ENCODE measurements at places on chromosomes 6 and 20. TPM values are rescaled to one million over a fixed set of nuclear protein-coding genes. Genes with fewer than 3 reads are reported as not detected.

DNA sequence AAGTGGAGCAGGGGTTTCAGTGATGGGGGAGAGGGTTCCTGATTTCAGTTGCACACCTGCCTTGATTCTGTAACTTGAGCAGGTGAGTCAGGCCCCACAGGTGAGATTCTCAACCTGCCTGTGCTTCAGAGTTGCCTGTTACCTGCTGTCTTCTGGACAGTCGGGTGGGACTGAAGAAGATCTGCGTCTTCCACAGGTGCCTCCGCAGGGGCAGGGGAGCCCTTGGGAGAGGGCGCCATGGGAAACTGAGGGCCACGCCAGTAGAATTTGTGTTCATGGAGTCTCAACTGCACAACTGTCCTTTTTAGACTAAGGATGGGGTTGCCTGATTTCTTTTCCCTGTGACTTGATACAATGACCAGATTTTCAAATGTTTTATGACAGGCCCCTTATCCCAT, 5.2 kb downstream of the UNC93A start:
- peaks cover 3% of the 10 kb centered on the region for H3K36me3 ChIP-seq
- H3K4me3 ChIP-seq: no peak overlapping the region
- peaks cover 23% of the 10 kb centered on the region for H3K27me3 ChIP-seq
- DNase-seq: no peak
- no peak overlapping the region for H3K27ac ChIP-seq
- H3K4me1 ChIP-seq: no peaks in the 10 kb centered on the region

CD83 gene
- 1.0 TPM for total RNA-seq

DNA sequence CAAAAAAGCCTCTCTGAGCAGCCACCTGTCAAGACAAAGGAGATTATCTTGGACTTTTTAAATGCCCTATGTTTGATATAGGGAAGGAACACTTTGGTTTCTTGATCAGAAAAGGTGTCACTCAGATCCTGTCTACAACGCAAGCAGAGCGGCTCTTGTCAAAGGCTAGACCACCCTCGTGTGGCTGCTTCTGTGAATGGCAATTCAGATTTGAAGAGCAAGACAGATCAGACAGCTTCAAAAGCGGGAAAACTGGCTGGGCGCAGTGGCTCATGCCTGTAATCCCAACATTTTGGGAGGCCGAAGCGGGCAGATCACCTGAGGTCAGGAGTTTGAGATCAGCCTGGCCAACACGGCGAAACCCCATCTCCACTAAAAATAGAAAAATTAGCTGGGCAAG, 10.1 kb upstream of the NXT1 start:
- H3K27me3 ChIP-seq: no peaks in the 10 kb centered on the region
- H3K4me3 ChIP-seq: no peak overlapping the region
- no peak for DNase-seq
- no peaks in the 10 kb centered on the region for H3K4me1 ChIP-seq

GRCh38 chr6:135451617-135452190, 45.8 kb downstream of the AHI1 start:
- no peak for DNase-seq
- no peak overlapping the region for H3K4me3 ChIP-seq
- no peaks in the 10 kb centered on the region for H3K36me3 ChIP-seq
- no peaks in the 10 kb centered on the region for H3K27me3 ChIP-seq
- no peak overlapping the region for H3K27ac ChIP-seq

GRCh38 chr6:46720401-46720800, 14.8 kb downstream of the PLA2G7 start:
- DNase-seq: no peak
- H3K4me1 ChIP-seq: no peaks in the 10 kb centered on the region
- peaks cover 2% of the 10 kb centered on the region for H3K36me3 ChIP-seq
- H3K27ac ChIP-seq: no peak overlapping the region
- H3K4me3 ChIP-seq: no peak overlapping the region
- peaks cover 33% of the 10 kb centered on the region for H3K27me3 ChIP-seq

SLC2A10 gene
- total RNA-seq: 43.5 TPM

DNA sequence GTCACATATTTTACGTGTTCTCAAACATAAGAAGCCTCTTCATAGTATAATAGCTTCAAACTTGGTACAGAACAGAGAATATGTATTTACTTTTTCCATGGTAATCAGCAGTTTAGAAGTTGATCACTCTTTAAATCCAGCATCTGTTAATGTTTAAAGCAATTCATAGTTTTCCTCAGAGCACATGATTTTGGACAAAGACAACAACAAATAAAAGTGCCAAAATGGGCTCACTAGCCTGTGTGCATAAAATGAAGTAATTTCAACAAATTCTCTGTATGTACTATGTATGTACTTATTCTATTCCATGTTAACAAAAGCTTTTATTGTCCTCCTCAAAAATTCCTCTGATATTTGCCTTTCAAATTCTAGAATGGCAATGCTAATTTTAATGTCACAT, 38.1 kb upstream of the UST start:
- DNase-seq: no peak
- H3K4me3 ChIP-seq: no peak overlapping the region
- H3K27me3 ChIP-seq: no peaks in the 10 kb centered on the region
- H3K27ac ChIP-seq: no peak overlapping the region
- peaks cover 21% of the 10 kb centered on the region for H3K4me1 ChIP-seq

F13A1 gene
- total RNA-seq: 2.7 TPM

ADGRG6 gene
- 2.5 TPM for total RNA-seq

DNA sequence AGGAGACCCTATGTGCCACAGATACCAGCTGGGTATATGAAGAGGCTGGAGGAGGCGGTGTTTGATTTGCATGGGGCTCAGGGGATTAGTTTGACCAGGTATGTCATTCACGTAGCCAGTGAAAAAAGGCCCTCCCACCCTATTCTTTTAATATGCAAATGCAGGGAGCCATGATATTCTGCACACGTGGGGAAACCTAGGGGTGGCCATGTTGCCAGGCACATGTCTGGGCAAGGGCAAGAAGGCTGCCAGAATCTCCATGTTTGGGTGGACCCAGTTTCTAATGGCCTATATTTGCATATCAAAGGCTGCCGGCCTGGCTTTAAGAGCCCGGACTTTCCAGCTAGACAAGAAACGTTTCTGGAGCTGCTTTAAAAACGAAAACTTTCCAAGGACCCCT, 60.4 kb downstream of the SOX4 start:
- H3K27me3 ChIP-seq: no peaks in the 10 kb centered on the region
- H3K27ac ChIP-seq: no peak overlapping the region
- no peak for DNase-seq
- no peak overlapping the region for H3K4me3 ChIP-seq

GRCh38 chr6:164007881-164008280, 593.4 kb downstream of the QKI start:
- H3K27ac ChIP-seq: no peak overlapping the region
- H3K4me3 ChIP-seq: no peak overlapping the region
- DNase-seq: no peak

GRCh38 chr6:154932515-154933027, 62.5 kb upstream of the TIAM2 start:
- H3K36me3 ChIP-seq: no peaks in the 10 kb centered on the region
- no peak for DNase-seq
- H3K4me3 ChIP-seq: no peak overlapping the region
- peaks cover 28% of the 10 kb centered on the region for H3K4me1 ChIP-seq
- no peaks in the 10 kb centered on the region for H3K27me3 ChIP-seq
- peak overlapping the region; percentile 14 for H3K27ac ChIP-seq

GRCh38 chr6:166784691-166785090, 157.6 kb upstream of the RPS6KA2 start:
- no peak for DNase-seq
- no peak overlapping the region for H3K4me3 ChIP-seq
- no peaks in the 10 kb centered on the region for H3K27me3 ChIP-seq

MTG2 gene
- total RNA-seq: 28.3 TPM

DNA sequence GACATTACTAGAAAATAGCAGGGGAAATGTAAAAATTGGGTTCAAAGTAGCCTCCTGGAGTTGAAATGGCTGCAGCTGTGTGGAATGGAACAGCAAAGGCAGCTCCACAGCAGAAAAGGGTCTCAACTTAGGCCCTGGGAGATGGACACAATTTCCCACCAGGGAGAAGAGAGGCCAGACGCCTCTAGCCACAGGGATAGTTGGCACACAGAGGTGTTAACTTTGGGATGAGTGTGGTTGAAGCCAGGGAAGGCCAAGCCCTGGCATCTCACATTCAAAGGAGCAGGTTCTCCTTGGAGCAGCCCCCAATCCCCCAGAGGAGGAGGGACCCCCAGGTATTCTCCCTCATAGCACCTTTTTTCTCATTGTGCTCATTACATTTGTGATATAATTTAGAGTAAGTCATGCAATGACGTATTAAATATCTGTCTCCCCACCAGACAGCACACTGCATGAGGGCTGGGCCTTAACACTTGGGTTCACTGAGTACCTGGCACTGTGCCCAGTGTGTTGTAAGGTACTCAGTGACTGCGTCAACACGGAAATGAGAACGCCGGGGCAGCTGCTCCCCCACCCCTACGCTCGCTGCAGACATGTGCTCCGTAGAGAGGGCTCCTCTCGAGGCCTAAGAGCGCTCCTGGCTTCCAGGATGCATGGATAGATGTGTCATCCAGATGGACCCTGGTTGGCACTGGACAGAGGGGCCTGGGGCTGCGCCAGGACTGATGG, 76.0 kb upstream of the CD93 start:
- H3K27me3 ChIP-seq: no peaks in the 10 kb centered on the region
- no peak overlapping the region for H3K4me3 ChIP-seq
- no peak for DNase-seq
- no peak overlapping the region for H3K27ac ChIP-seq
- H3K4me1 ChIP-seq: peaks cover 8% of the 10 kb centered on the region
- no peaks in the 10 kb centered on the region for H3K36me3 ChIP-seq

DNA sequence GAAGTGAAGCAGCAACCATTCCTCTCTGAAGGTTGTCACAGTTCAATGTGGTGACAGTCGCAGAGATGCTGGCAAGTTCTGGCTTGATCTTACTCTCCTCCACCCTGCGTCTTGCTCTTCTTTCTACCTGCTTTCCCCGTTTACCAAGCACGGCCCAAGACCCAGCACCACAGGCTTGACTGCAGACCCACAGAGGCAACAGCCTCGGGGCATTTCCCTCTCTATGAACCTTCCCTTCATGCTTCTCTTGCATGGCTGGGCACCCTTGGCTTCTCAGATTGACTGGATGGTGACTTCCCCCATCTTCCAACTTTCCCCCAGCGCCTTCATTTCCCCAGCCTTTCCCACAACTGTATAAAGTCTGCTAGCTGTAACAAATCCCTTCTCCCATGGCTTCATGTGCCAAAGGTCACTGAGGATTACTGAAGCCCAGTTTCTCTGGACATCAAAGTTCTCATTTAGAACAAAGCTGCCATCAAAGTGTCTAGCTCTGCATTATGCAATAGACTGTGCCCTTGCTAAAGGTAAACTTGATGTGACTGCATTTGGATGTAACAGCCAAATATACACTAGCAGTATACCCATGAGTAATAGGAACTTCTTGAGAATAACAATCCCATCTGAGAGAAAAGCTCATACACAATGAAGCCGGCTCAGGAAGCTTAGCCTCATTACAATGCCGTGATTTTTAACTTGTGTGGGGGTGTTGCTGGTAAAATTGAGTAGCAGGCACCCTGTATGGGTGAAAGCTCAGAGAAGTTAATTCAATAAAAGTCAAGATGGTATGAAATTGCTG, 723.1 kb upstream of the FLRT3 start:
- H3K36me3 ChIP-seq: no peaks in the 10 kb centered on the region
- no peaks in the 10 kb centered on the region for H3K27me3 ChIP-seq
- H3K27ac ChIP-seq: no peak overlapping the region
- no peak overlapping the region for H3K4me3 ChIP-seq
- H3K4me1 ChIP-seq: peaks cover 3% of the 10 kb centered on the region
- DNase-seq: no peak

ZC2HC1B gene
- not detected for total RNA-seq

GRCh38 chr20:64093013-64093503, 8.9 kb upstream of the LKAAEAR1 start:
- H3K4me3 ChIP-seq: no peak overlapping the region
- peaks cover 24% of the 10 kb centered on the region for H3K27me3 ChIP-seq
- no peaks in the 10 kb centered on the region for H3K4me1 ChIP-seq
- H3K27ac ChIP-seq: no peak overlapping the region
- DNase-seq: no peak
- H3K36me3 ChIP-seq: peaks cover 5% of the 10 kb centered on the region

GPX5 gene
- not detected for total RNA-seq

Measured in chondrocyte (in vitro differentiated cells).